ENCODE measurements at places on chromosomes 1 and 21. TPM values are rescaled to one million over a fixed set of nuclear protein-coding genes. Genes with fewer than 3 reads are reported as not detected.

SYNC gene
- 119 TPM for total RNA-seq

FMN2 gene
- total RNA-seq: 0.71 TPM

- DNase-seq: no peak
Observed at GRCh38 chr1:154807048-154807591, 63.0 kb downstream of the KCNN3 start.

DNA sequence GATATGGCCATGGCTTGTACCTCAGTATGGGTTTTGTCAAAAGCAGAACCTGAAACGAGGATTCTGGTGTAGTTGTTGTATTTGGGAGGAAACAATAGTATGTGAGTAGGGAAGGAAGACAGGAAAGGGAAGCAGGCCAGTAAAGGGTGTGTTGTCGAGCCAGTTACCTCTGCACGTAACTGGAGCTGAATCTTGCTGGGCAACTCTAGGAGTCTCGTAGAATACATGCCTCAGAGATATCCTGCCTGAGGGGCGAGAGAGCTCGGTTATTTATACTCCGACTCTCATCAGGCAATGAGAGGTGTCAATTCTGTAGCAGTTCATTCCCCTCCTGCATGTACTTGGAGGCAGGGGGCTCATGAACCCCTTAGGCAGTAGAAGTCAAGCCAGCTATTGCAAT is 45.9 kb upstream of the KIF26B start:
- DNase-seq: no peak

DNA sequence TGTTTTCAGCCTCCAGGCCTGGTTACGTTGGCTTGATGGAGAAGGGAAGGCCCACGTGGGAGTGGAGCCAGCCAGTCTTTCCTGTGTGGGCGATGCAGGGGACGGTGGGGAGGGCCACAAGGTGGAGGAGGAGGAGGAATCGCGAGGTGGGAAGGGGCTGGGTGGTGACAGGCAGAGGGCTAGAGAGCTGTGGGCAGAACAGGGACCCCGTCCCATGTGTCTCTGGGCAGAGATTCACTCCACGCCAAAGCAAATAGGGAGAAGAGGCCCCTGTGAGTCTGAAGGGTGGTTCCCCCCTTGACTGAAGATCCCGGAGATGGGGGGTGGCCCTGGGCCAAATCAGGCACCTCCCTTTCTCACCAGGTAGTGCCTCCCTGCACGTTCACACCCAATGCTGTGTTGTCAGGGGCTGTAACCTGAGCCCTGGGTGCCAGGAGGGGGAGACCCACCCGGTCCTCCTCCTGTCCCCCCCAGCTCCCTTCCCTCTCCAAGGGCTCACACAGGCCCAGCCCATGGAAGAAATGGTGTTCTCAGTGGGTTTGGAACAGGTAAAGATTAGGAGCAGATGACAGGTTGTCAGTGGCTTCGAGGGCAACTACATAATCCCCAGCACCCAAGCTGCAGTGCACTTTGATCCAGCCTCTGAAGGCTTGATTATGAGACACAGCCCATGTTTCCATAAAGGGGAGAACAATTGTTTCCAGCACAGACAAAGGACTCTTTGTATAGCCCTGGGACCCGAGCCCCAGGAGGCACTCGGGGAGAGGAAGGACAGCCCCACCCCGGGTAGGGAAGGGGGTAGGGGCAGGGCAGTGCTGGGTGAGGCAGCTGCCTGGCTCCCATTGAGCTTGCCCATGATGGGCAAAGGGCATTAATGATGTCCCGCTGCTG is 37.7 kb upstream of the GPR37L1 start:
- DNase-seq: no peak

GRCh38 chr1:44698138-44698537 is 23.6 kb downstream of the ARMH1 start:
- DNase-seq: no peak

DNA sequence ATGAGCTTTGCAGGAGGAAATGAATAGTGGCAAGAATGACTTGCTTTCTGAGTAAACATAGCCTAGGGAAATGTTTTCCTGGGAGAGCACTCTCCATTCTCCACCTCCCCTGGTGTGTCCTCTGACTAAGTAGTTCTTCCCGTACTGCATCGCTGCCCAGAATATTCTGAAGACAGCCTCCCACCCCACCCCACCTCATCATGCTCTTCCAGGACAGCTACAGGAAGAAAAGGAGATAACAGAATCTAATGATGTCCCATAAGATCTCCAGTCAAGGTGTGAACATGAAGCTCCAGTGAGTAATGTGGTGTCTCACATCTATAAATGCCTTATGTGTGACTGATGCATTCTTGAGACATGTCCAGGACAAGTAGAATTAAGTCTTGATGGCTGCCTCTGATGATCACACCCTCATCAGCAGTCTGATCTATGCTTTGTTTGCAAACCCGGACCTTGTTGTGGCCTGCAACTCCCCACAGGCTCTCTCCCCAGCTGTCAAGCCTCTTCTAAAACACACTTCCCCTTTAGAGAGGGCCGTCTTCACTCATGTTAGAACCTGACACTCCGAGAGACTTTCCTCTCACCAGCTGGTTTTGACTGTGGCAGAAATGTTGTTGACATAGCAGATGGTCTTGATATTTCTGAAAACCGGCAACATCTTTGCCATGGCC is 183.0 kb downstream of the CYYR1 start:
- DNase-seq: no peak

DNA sequence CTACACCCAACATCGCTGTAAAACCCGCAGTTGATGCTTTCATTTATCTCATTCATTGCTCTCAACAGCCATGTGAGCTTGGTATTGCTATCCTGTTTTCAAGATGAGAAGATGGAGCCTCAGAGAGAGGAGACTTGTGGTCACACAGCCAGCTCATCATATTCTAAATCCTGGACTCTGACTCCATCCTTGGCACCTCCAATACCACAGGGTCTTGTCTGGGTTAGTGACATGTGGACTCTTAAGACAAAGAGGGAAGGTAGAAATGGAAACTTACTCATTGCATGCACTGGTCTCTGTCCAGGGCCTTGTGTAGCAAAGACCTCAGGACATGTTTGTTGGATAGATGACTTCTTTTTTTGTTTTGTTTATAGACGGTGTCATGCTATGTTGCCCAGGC is 7.0 kb upstream of the RNF19B start:
- DNase-seq: no peak
